ENCODE measurements at places on chromosomes 16 and 17. TPM values are rescaled to one million over a fixed set of nuclear protein-coding genes. Genes with fewer than 3 reads are reported as not detected.

GRCh38 chr17:42577140-42577531 lies 393 bp downstream of the PSMC3IP start:
- DNase-seq: no peak

DNA sequence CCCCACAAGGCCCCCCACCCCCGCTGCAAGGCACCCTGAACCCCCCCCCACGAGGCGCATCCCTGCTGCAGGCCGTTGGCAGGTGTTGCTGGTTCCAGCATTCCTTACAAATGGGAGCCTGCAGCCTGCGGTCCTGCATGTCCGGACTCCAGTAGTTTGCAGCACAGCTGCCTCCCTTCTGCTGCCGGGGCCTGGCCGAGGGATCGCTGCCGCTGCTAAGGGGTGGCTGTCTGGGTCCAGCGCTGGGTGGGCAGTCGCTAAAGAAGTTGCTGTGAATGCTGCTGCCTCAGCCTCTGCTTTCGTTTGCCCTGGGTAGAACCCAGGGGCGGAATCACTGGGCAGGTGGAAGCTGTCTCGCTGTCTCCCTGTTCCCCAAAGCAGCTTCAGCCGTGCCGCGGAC lies 11.8 kb downstream of the UTS2R start:
- no peak for DNase-seq

DNA sequence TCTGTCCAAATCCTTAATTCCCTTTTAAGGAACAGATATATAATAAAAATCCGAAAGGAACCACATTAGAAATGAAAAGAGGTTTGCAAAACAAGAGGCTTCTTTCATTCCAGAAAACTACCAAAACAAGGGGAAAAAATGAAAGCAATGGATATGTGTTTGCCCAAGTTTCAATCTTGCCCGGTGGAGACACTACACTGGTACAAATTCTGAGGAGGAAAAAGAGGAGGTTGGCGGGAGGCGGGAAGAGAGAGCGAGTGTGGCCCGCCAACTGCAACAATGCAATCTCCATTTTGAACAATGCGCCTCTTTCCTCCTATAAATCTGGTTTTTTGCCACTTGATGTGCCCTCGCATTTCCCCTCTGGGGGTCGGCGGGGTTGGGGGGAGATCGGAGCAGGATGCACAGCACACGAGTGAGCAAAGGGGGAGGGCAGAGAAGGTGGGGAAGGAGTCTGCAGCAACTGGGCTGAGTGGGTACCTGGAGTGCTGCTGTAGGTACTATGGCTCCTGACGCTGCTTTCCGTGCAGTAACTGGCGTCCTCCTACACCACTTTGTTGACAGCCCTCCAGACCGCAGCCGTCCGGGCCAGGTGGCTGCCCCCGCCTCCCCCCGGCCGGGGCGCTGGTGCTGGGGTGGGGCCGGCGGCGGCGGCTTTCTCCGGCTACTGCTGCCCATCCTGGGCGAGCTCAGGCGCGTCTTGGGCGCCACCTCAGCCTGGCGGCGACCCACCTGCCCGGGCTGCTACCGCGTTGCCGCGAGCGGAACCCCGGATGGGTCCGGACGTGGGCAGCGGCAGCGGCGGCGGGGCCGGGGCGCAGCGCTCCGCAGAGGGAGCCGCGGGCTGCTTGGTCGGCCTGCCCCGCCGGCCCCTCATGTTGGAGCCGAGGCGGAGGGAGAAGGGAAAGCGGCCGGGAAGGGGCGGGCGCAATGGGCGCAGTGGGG lies 93.8 kb upstream of the PLEKHM1 start:
- peak; percentile 80 for DNase-seq

The CSH2 gene
- total RNA-seq: not detected

The MYH1 gene
- not detected for total RNA-seq

Measured in activated T-helper 2 cell treated with anti-CD3 and anti-CD28 coated beads, Interferon-gamma antibody, Interleukin-2, Interleukin-4, amounts not matched to agents 10 μg/mL and 5 μg/mL and 100 μg/mL, durations not matched to agents 14 hours and 24 hours and 36 hours (primary cell).